Kidney tubule cell (primary cell): ENCODE measurements at places on chromosomes 2 and 18.

DNA sequence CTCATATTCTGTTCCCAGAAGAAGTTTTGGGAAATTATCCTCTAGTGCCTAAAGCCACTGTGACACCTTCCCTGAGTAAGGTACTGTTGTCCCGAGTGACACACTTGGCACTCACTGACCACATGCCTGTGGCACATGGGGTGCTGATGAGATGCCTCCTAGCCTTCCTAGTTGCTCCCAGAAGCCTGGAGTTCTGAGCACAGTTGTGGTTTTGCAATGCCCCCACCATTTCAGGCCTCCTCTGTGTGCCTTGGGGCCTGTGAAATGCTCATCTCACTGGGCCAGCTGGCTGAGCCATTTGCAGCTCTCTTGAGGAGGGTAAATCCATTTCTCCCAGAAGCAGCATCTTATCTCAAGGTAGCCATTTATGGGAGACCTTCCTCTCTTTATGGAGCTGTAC is 91.8 kb downstream of the DGKD start:
- DNase-seq, result no peak

GRCh38 chr2:128591022-128591860 is 272.6 kb upstream of the HS6ST1 start:
- no peak for DNase-seq

DNA sequence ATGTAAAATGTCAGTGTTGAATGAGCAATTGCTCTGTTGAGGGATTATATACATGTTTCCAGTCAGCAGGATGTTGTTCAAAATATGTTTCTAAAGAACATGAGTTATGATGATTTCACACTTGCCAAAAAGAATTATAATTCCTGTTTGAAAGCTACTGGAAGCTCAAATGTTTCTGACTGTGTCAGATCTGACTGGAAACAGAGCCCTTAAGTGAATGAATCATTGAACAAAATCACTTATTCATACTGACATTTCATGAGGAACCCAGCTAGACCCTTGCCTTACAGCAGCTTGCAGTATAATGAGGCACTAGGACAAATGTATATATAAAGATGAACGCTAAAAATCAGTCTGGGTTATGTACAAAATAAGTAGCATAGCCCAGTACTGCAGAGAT is 35.4 kb upstream of the ITGAV start:
- DNase-seq, result peak; percentile 37

GRCh38 chr2:222842491-222843174 is 18.2 kb upstream of the ACSL3 start:
- peak; percentile 44 for DNase-seq

DNA sequence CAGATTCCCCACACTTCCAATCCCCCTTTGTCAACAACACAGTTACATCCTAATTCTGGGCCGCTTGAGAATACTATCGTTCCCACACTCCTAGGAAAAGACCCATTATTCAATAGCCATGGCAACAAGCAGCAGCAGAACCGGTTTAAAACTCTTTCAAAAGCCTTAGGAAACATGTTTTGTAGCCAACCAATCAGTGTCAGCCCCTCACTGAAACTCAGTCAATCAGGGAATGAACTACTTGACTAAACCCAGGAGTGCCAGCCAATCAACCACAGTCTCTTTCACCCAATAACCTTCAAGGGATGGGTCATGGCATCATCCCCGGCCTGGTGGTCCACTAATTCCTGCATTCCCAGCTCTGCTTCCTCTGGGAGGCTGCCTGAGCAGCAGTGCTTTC is 204.8 kb upstream of the HS6ST1 start:
- DNase-seq, result no peak

GRCh38 chr2:38806015-38806732 is 28.2 kb downstream of the GEMIN6 start:
- DNase-seq, result no peak

GRCh38 chr18:36264283-36264682 is 33.2 kb upstream of the FHOD3 start:
- DNase-seq, result no peak

DNA sequence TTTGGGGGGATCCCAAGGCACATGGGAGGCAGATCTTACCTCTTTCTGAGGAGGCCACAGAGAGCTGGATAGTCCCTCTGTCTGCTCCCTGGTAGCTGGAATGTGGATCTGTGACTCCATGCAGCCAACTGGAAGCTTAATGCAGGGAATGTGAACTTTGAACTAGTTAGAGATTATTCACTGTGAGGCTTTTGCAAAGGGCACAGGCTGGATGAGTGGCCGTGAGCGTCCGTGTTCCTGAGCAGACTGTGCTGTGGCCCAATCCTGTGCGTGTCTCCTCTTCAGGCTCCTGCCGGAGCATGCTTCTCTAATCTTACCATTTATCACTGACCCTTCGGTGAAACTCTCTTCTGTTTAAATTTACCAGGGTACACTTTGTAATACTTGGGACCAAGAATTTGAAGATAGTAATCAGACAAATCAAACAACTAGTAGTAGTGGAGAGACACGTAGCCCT is 187.6 kb downstream of the PTPRM start:
- peak; percentile 80 for DNase-seq

- DNase-seq, result no peak
Observed at GRCh38 chr2:74109551-74109950, 38.2 kb downstream of the BOLA3 start.

DNA sequence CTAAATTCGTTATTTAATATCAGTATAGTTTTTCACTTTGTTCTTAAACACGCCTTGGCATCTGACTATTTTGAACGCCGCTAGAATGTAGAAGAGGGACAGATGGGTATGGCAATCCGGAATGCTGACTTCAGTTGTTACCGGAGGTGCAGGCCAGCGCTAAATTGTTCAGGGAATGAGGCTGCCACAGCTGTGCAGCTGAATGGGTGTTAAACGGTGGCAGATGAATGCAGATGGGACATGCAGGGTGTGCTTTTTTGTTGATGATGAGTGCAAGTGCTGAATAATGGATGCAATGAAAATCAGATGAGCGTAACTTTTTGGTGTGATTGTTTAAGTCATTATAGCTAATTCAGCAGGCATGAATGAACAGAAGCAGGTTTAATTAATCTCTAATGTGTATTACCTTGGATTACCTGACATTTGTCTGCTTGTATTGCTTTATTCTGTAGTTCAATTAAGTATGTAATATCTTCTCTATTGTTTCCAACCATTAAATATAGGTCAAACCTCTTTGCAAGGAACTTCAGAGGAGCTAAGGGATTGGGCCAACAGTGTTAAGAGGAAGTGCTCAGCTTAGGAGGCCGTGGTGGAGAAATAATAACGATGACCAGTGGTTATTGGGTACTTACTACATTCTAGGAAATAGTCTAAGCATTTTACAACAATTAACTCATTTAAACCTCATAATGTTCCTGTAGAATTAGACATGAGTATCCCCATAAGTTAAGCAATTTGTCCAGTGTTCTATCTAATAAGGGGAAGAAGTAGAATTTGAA is 11.9 kb upstream of the CREG2 start:
- peak; percentile 28 for DNase-seq

- DNase-seq, result no peak
Observed at GRCh38 chr2:83340424-83340823, 1118.7 kb downstream of the SUCLG1 start.

DNA sequence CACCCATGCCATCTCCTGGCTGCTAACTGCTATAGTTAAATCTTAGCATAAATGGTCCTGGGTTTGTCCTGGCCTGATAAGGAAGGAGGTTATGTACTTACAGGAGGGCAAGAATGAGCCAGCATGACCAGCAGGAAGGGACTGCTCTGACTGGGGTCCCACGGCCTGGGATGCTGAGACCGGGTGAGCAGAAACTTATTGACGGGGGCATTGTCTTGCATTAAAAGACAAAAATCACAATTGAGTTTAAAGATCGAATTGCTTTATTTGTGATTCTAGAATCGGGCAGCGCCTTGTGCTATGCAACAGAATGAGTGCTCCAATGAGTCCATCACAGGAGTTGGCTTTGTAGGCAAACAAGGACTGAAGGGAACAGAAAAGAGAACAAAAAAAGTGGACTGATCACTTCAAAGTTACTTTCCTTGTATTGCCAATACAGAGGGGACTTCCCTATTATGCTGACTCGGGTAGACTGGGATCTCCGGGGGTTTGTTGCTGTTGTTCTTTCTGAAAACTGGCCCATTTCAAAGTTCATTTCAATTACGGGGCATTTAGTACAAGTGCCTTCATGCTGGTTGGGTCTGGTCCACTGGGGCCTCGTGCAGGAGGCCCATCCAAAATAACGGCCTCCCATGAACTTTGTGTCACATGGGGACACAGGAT is 87.1 kb upstream of the SLC66A3 start:
- no peak for DNase-seq

DNA sequence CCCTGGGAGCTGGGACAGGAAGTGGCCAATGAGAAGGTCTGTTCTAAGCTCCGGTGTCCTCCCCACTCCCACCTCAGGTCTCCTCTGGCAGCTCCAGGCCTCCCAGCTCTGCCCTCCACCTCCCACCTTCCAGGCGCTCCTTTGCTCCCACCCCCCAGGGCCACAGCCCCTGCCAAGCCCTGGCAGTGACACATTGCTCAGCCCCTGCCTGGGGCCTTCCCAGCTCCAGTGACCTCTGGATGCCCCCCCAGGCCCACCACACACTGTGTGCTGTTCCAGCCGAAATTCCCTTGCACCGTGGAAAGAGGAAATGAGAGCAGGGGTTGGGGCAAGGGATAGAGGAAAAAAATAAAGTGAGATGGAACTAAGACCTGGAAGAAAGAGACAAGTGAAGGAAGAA is 289.6 kb downstream of the CYP26B1 start:
- DNase-seq, result no peak

- no peak for DNase-seq
Observed at GRCh38 chr2:214587442-214587841, 176.6 kb downstream of the VWC2L start.

- no peak for DNase-seq
Observed at GRCh38 chr2:65031341-65032018, 24.7 kb upstream of the CEP68 start.

- no peak for DNase-seq
Observed at GRCh38 chr2:182907081-182907830, 40.8 kb upstream of the FRZB start.

DNA sequence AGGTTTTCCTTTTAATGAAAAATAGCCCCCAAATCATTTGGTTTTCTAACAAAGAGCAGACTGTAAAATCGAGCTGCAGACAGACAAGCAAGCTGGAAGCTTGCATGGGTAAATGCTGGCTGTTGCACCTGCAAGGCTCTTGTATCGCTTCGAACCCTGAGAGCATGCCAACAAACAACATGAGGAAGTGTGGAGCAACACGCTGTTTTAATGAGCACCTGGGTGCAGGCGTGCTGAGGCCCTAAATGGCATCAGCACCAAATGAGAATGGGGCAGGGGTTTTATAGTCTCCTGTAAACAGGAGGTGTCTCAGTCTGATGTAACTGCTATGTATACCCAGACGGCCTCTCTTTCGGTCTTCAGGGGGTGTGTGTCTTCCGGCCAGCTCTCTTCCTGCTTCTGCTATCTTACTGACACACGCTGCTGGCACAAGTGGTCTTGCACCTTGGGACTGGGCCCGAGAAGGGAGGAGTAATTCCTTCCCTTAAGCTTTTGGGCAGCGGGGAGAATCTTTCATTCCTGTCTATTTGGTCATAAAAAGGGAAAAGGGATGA is 31.9 kb upstream of the CDH2 start:
- no peak for DNase-seq

DNA sequence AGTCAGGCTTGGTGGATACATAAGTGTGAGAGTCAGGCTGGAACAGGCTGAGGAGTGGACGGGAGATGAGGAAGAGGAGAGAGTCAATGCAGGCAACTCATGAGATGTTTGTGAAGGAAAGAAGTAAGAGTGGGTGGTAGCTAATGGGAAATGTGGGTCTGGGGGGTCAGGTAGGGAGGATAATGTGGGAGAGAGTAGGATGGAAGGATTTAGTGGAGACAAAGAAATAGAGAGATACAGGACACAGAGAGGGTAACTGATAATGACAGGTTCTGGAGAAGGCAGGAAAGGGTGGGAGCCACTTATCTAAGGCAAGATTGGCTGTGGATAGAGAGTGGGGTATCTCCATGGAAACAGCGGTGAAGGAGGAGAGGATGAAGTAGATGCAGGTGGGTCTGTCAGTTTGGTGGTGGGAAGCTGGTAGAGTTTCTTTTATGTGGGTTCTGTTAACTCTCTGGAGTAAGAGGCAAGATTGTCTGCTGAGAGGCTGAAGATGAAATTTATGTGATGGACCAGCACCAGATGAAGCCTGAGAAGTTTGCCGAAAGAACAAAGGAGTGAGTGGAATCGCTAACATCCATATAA is 190.6 kb upstream of the SPRED2 start:
- no peak for DNase-seq

DNA sequence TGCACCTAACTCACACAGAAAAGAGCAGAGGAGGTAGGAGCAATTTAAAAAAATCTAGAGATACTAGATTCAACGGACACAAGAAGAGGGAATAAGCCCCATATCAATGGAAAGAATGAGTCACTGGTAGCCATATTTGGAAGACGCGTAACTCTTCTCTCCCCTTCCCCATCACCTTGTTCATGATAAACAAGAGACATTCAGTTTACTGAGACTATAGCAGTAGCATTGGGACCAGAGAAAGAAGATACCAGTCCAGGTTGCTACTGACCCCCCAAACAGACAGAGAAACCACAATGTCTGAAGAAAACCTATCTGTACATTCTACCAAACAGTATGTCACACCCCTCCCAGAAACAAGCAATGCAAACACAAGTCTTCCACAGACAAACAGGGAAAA is 81.1 kb downstream of the SLC66A3 start:
- DNase-seq, result no peak

- DNase-seq, result no peak
Observed at GRCh38 chr18:39770399-39770798, 2184.6 kb upstream of the PIK3C3 start.

DNA sequence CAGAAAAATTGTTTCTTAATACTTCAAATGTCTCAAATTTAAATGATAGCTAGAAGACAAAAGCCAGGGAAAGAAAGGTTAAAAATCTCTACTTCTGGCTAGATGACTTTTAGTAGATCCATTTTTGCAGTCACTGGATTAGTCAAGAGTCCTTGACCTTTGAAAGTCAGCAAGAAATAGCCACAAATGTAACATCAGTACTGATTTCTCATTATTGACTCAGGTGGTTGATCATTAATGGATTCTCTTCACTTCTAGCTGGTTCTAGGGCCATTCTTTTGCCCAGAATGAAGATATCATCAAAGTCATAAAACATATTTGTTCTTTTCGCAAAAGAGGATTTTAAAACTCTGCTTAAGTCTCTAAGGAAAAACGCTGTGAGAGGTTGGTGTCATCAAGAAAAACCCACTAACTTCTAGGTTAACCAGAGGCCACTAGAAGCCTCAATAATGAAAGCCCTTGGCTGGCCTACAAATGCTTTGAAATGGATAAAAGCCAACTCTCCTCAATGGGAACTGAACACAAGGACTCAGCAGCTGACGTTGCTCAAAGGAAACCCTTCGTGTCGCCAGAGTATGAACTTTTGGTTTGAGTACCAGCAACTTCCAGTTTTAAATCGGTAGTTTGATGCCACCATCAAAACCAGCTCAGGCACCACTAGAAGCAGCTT is 66.3 kb downstream of the IRS1 start:
- peak; percentile 63 for DNase-seq
